RPMI7951 (cell line): ENCODE measurements at places on chromosomes 11 and 22.

- no peak for DNase-seq
Observed at GRCh38 chr11:125605417-125605816, 12.8 kb downstream of the STT3A start.

- DNase-seq, result peak; percentile 74
Observed at GRCh38 chr11:118956094-118956846, at the start of gene UPK2. TSS of gene UPK2 (plus strand) at chr11:118956298. CDS start at chr11:118956351, 53 bp downstream.

GRCh38 chr11:110903830-110904229, 191.6 kb upstream of the ARHGAP20 start:
- peak; percentile 29 for DNase-seq

GRCh38 chr11:123510579-123510905, 80.5 kb downstream of the GRAMD1B start:
- no peak for DNase-seq

DNA sequence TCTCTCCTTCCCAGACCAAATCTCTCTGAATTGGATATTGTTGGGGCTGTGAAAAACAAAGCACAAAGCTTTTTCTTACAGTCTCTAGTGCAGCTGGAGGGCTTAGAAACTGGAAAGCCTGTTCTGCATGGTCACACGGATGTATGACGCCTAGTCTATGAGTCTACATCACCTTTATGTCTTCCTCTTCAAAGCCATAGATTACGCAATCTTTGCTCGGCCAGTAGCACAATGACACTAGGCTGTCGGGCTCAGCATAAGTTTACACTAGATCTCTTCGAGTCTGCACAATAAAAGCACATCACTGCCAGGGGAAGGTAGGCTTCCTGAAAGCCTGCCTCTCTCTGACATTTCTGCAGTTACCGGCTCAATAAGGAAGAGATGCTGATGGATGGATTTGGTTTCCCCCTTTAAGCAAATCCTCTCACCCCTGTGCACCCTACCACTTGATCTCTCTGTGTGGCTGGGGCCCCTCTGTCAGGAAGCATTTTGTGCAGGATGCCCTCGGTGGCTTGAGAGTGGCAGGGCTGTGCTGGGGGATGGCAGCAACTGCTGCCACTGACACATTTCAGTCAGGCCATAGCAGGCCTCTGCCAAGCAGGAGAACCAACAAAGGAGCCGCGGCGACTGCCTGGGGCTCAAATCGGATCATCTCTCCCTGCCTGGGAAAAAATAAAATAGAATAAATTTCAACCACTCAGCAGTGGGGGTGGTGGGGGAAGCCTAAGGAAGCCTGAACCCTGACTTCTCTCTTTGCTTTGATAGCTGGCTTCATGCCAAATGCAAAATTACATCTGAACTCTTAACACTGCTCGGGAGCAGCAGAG, 1272.8 kb downstream of the LRRC4C start:
- no peak for DNase-seq

DNA sequence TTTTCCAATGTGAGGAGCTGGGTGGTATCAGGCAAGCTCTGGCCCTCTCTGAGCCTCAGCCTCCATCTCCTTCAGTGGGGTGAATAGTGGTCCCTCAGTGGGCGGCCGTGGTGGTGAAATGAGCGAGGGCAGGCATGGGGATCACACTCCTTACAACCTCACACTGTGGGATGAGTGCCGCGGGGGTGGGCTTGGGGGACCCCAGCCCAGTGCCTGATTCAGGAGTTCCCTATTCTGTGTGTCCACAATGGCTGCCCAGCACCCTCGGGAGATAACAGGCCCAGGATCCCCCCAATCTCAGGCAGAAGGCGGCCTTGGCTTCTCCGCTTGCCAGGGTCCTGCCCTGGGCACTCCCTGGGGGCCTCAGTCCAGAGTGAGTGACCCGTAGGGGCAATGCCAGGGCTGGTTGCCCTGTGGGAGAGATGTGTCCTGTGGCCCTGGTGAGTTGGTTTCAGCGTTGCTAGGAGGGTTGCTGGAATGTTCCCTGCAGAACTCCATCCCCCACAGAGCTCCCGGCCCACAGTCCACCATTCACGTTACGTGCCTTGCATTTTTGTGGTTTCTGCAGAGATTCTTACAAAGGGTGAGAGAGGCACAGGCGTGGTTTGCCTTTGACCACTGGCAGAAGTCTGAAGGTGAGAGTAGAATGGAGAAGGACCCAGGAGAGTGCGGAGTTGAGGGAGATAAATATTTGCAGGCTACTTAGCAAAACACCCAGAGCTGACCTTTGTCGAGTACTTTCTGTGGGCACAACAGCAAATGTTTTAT, 2.9 kb downstream of the ALDH3B1 start:
- peak; percentile 97 for DNase-seq

DNA sequence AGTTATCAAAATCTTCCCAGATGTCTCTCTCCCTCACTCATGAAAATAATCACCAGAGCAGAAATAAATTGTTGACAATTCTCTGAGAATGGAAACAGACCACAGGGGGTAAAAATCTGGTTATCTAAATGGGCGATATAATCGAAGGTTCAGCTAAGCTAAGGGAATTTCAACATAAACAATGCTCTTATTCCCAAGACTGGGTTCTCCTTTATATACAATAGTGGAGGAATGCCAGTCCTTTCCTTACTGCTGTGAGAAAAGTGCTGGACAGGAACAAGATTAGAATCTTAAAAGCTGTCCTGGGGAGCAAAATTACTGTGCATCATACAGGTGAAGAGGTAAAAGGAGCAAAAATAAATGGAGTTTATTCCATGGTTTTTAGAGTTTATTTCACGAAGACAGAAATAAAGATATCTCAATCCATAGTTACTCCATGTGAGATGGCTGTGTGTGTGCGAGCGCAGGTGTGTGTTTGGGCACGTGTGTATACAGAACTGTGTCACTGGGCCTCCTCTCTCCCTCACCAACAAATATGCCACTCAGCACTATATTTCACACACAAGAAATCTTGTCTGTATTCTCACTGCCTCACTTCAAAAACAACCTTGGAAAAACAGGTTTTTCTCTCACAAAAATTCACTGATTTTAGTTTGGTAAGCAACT, 385.6 kb downstream of the DCDC1 start:
- DNase-seq, result no peak

DNA sequence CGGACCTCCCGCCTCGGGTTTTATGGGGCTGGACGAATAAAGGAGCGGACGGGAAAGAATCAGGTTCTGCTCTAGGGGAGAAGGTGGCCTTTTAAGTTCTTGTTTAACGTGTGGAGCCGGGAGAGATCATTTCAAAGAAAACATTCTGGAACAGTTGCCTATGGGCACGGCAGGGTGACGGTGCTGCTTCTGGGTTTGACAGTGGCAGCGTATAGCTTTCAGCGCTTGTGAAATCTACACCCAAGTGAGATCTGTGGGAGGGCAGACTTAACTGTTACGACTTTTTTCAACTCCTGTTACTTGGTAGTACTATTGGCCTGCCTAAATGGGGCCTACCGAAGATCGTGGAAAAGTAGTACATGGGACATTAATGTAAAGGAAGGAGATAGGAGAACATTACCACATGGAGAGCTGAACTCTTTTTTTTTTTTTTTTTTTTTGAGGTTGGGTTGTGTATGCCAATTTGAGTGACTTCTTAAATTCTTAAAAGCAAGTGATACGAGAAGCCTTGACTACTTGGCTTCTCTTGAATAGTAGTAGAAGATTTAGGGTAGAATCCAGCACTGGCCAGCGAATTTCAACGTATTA, 743 bp downstream of the USP47 start:
- DNase-seq, result peak; percentile 78

DNA sequence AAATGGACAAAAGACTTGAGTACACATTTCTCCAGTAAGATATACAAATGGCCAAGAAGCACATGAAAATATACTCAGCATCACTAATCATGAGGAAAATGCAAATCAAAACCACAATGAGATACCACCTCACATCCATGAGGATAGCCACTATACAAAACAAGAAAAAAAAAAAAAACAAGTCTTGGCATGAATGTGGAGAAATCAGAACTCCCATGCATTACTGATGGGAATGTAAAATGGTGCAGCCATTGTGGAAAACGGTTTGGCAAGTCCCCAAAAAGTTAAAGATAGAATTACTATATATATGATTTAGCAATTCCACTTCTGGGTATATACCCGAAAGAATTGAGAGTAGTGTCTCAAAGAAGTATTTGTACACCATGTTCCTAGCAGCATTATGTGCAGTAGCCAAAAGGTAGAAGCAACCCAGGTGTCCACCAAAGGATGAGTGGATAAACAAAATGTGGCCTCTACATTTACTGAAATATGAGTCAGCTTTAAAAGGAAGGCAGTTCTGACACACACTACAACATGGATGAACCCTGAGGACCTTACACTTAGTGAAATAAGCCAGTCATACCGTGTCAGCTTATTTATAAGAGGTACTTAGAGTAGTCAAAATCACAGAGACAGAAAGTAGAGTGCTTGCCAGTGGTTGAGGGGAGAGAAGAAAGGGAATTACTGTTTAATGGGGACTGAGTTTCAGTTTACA, 146.3 kb downstream of the WNT7B start:
- peak; percentile 61 for DNase-seq

DNA sequence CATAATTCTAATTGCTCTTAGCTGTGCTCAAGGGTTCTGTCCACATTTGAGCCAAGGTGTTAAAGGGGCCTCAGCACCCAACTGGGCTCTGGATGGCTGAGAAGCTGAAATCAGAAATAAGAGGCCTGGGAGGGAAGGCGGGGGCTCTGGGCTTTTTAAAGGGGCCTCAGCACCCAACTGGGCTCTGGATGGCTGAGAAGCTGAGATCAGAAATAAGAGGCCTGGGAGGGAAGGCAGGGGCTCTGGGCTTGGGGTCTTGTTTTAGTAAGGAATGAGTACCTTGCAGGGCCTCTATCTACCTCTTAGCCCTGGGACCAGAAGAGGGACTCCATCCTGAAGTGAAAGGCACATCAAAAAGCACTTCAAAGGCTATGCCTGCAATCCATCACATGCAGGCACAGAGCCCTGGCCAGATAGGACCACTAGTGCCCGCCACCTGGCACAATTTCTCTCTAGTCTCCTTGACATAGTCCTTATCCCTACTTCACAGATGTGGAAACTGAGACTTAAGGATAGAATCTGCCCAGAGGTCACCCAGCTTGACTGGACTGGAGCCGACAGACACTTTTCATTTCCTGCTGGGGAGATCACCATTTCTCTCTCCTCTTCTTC, 35.6 kb downstream of the DKK3 start:
- no peak for DNase-seq

DNA sequence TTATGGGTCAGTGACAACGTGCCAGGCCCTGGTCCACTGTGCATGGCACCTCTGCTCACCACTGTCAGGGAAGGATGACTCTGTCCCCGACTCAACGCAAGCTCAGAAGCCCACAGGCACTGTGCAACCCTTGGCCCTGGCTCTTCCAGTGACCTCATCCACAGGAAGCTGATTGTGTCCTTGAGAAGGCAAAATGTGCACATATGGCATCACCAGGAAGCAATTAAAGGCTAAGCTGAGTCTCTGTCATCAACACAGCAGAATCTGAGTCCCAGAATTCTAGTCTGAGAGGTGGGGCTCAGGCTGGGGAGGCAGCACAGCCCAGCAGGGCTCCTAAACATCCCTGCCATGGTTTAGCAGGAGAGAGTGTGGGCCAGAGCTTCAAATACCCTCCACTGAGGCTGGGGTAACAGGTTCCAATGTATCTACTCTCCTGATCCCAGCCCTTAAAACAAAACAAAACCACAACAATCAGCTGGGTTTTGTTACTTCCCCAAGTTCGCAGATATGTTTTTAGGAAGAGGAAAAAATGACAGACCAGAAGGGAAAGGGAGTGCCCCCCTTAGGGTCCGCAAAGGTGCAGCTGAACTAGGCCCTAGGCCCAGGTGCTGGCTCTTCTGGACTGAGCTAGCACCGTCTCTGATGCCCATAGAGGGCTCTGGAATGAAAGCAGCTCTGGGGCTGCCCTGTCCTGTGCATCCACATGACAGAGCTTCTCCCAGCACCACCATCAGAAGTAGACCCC, 33.5 kb upstream of the GNAZ start:
- peak; percentile 62 for DNase-seq

- DNase-seq, result peak; percentile 23
Observed at GRCh38 chr11:45982656-45983470, 60.4 kb downstream of the LARGE2 start.

GRCh38 chr11:46235777-46236688, 41.4 kb upstream of the CREB3L1 start:
- no peak for DNase-seq

DNA sequence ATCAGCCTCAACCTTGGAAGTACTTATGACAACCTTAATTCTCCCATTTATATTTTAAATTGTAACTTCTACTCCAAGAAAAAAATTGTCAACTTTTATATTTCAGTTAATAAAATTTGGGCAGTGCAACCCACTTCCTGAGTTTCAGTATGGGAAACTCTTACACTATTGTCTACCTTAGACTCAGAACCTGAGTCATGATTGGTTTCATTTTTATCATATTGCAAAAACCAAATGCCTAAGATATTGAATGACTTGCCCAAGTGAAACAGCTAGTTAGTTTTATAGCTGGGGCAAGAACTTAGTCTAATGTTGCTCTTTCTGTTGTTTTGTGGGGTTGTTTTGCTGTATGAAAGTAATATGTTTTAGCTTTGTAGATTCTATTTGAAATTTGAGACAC, 334.0 kb upstream of the ARHGAP42 start:
- no peak for DNase-seq

- no peak for DNase-seq
Observed at GRCh38 chr11:17012712-17013547, 1.3 kb downstream of the PLEKHA7 start.

- DNase-seq, result no peak
Observed at GRCh38 chr22:41003066-41003465, 51.9 kb downstream of the RBX1 start.

- peak; percentile 48 for DNase-seq
Observed at GRCh38 chr11:7004482-7004881, 15.7 kb downstream of the ZNF214 start.

- DNase-seq, result no peak
Observed at GRCh38 chr22:48422900-48423480, 1404.7 kb downstream of the BRD1 start.

- DNase-seq, result no peak
Observed at GRCh38 chr11:17293311-17293710, 16.8 kb downstream of the NUCB2 start.

GRCh38 chr11:79219186-79220045, 221.4 kb downstream of the TENM4 start:
- DNase-seq, result peak; percentile 58

DNA sequence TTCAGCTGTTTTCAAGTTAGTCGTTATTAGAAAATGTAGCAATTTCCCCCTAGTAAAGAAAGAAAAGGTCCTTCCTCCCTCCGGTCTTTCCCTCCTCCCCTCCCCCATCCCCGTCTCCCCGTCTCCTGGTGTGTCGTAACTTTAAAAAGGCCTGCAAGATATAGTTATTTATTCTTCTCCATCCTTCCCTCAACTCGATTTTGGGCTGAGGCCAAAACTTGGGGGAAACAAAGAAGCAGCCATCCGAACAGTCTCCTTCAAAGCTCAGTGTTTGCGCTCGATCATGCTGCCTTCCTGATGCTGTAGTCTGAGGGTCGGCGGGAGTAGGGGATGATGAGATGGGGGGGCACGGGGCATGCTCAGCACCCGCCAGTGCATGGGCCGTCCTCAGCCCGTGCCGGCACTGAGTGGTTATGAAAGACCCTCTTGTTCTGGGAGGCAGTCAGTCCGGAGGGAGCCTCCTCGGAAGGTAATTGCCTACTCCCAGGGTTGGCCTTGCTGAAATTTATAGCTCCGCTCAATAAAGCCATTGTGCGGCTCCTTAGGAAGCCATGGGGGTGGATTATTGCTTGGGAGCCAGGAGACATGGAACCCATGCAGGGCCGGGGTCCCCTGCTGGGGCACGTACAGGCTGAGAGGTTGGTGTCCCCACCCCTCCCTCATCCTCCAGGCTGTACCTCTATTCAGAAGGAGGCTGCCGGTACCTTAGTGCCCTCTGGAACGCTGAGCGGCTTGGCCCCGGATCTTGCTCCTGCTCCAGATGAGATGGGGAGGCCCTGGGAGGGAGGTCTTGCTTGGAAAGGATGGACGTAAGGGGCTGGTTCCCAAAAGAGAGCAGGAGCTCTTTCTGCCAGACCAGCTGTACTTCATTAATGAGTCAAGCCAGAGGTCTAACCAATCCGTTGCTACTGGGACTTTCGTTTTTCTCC, 212.7 kb upstream of the CADM1 start:
- DNase-seq, result peak; percentile 44
